Thoracic aorta (tissue), 2 donors: ENCODE measurements at places on chromosomes 4 and X. TPM values are rescaled to one million over a fixed set of nuclear protein-coding genes. Genes with fewer than 3 reads are reported as not detected.
A peak's percentile ranks its signal among the peaks of the same experiment; 100 is the strongest.

DNA sequence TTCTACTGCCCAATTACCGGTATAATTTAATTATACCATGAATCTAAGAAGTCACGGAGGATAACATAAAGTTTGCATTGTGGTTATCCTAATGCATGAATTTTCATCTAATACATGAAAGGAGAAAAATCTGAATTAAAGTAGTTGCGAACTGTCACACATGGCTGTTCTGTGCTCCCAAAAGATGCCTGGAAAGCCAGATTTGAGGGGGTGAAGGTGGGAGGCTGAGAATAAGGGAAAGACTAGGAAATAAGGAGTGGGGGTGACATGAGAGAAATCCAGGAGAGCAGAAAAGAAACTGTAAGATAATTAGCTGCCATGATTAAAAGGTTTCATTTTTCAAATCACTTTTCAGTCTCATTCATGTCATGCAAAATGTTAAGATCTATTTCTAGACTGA is 1582.7 kb downstream of the STIM2 start:
- no peak overlapping the region for H3K4me3 ChIP-seq
- H3K36me3 ChIP-seq, result no peaks in the 10 kb centered on the region
- no peaks in the 10 kb centered on the region for H3K4me1 ChIP-seq
- DNase-seq, result no peak
- no peaks in the 10 kb centered on the region for H3K27me3 ChIP-seq
- H3K27ac ChIP-seq, result no peak overlapping the region

- H3K27ac ChIP-seq, result no peak overlapping the region
- H3K27me3 ChIP-seq, result no peaks in the 10 kb centered on the region
- no peak for DNase-seq
- no peaks in the 10 kb centered on the region for H3K36me3 ChIP-seq
- no peak overlapping the region for H3K4me3 ChIP-seq
- H3K4me1 ChIP-seq, result no peaks in the 10 kb centered on the region
Measured at GRCh38 chrX:46703980-46704379, 54.9 kb downstream of the SLC9A7 start.

- H3K4me1 ChIP-seq, result no peaks in the 10 kb centered on the region
- H3K4me3 ChIP-seq, result no peak overlapping the region
- H3K36me3 ChIP-seq, result no peaks in the 10 kb centered on the region
- no peaks in the 10 kb centered on the region for H3K27me3 ChIP-seq
- DNase-seq, result no peak
Measured at GRCh38 chr4:120829113-120829831, 93.3 kb downstream of the PRDM5 start.

- no peak overlapping the region for H3K27ac ChIP-seq
- DNase-seq, result no peak
- H3K36me3 ChIP-seq, result no peaks in the 10 kb centered on the region
- H3K27me3 ChIP-seq, result no peaks in the 10 kb centered on the region
- H3K4me3 ChIP-seq, result no peak overlapping the region
- H3K4me1 ChIP-seq, result peaks cover 25% of the 10 kb centered on the region
Measured at GRCh38 chr4:184461711-184462441, 12.5 kb downstream of the IRF2 start.

- H3K27ac ChIP-seq, result no peak overlapping the region
- no peaks in the 10 kb centered on the region for H3K4me1 ChIP-seq
- no peak for DNase-seq
Measured at GRCh38 chr4:177287255-177287654, 22.4 kb upstream of the NEIL3 start.

DNA sequence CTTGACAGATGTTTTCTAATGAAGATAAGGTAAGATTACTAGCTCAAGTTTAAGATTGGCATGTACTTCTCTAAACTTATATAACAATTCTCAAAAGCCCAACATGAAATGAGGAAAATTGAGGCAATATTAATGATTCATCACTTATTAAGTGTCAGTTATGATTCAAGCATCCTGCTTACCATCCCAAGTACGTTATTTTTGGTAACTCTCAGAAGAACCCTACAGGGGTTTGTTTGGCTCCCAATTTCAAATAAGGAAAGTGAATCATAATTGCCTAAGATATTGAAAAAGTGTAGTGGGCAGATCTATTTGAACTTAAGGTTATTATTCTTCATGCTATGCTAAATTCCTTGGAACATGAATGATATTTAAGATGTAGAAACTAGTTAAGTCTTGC is 387.9 kb upstream of the TENM3 start:
- no peak overlapping the region for H3K4me3 ChIP-seq
- no peaks in the 10 kb centered on the region for H3K36me3 ChIP-seq
- H3K27me3 ChIP-seq, result no peaks in the 10 kb centered on the region
- DNase-seq, result no peak
- no peak overlapping the region for H3K27ac ChIP-seq

DNA sequence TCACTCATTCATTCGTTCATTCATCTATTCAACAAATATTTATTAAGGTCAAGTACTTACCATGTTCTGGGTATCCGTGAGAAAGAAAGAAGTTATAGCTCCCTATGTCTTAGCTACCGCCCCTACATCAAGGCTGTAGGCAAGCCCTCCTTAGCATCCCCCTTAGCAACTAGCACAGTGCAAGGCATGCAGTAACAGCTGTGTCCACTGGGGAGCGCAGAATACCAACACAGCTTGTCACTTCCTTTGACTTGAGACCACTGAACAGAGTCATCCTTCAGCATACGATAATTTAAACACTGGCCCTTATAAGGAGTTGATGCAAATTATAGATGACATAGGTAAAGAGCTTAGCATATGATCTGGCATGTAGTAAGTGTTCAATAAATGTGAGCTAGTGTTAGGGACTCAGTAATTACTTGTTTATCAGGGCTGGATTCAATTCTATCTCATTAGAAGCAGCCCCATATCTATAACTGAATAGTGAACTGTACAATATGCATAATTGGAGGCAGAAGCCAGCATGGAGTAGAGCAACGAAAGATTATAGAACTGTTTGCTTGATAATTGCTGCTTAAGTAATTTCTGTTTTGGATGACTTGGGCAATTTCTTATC is 8.7 kb downstream of the KIAA1210 start:
- no peak overlapping the region for H3K27ac ChIP-seq
- no peaks in the 10 kb centered on the region for H3K4me1 ChIP-seq
- peak; percentile 1 for DNase-seq
- H3K27me3 ChIP-seq, result no peaks in the 10 kb centered on the region
- H3K36me3 ChIP-seq, result no peaks in the 10 kb centered on the region

DNA sequence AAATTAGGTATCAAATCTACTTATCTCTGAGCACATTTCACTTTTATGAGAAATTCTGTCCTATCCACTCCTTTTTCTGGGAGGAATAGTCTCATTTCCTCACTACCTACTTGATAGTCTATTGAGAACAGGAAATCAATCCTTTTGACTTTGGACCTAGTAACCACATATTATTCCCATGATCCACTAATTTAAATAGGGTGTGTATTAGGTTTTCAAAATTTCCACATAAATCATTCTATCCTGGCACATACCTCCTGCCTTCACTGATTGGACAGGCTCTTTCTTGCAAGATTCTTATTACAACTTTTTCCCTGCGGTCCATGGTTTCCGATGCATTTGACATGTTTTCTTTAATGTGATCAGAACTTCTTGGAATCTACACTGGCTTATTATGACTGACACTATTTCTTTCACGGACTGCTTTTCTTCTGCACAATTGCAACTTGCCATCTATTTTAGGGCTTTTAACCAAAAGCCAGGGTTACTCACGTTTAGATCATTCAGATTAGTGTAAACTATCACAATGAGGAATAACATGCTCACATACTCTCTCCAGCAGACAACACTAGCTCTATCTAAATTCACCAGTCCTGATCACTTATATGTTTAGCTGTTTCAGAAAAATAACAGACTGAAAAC is 419.9 kb upstream of the SLIT2 start:
- no peak for DNase-seq
- H3K4me1 ChIP-seq, result no peaks in the 10 kb centered on the region
- H3K4me3 ChIP-seq, result no peak overlapping the region
- H3K27ac ChIP-seq, result no peak overlapping the region

DNA sequence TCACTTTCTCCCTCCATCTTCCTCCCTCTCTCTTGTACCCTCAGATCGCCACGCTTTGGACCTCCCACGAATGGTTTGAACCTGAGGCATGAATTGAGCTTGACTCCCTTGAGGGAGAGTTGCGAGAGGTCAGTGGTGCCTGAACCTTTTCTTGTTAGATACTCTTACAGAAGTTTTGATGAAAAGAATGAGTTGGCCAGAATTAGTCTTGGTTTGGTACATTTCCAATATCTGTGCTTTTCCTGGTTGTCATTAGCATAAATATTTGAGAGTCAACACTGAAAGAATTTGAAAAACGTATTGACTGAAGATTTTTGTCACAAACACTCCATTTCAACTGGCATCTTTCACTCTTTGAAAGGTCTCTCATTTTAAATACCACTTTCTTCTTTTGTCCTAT is 510.6 kb upstream of the DIPK2B start:
- H3K4me3 ChIP-seq, result no peak overlapping the region
- H3K27me3 ChIP-seq, result no peaks in the 10 kb centered on the region
- no peak for DNase-seq
- peak overlapping the region; percentile 59 for H3K27ac ChIP-seq
- H3K4me1 ChIP-seq, result peaks cover 21% of the 10 kb centered on the region

Gene SCD5
- 7.3 TPM for total RNA-seq
